ENCODE measurements at places on chromosomes 12 and 14.
A peak's percentile ranks its signal among the peaks of the same experiment; 100 is the strongest.

- DNase-seq: no peak
- no peak overlapping the region for H3K27ac ChIP-seq
- H3K4me1 ChIP-seq: peaks cover 5% of the 10 kb centered on the region
Observed at GRCh38 chr12:113136990-113137511, 1.5 kb upstream of the RASAL1 start.

DNA sequence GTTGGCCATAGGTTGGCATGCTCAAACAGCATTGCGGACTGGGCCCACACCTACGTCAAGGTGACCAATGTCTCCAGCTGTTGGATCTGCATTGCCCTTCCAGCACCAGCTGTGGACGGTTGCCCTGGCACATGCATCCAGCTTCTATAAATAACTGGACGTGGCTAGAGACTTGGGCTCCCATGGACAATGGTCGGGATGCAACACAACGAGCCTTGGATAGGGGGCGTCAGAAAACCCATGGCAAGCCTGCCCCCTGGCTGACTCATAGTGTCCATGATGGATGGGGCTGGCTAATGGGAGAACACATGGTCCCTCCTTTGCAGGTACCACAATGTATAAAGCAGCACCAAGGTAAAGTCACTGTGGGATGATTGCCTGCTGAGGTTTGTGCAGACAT, 331.6 kb upstream of the FAR2 start:
- H3K27ac ChIP-seq: no peak overlapping the region
- H3K4me3 ChIP-seq: no peak overlapping the region
- no peaks in the 10 kb centered on the region for H3K27me3 ChIP-seq
- no peaks in the 10 kb centered on the region for H3K36me3 ChIP-seq
- H3K4me1 ChIP-seq: no peaks in the 10 kb centered on the region

- no peak for DNase-seq
- H3K36me3 ChIP-seq: peaks cover 7% of the 10 kb centered on the region
- no peaks in the 10 kb centered on the region for H3K4me1 ChIP-seq
- no peaks in the 10 kb centered on the region for H3K27me3 ChIP-seq
Observed at GRCh38 chr14:102029956-102030355, 56.9 kb downstream of the HSP90AA1 start.

- no peaks in the 10 kb centered on the region for H3K4me1 ChIP-seq
- H3K36me3 ChIP-seq: no peaks in the 10 kb centered on the region
- H3K4me3 ChIP-seq: no peak overlapping the region
- no peak overlapping the region for H3K27ac ChIP-seq
- no peak for DNase-seq
Observed at GRCh38 chr12:93862424-93862823, 185.2 kb downstream of the CRADD start.

- H3K4me3 ChIP-seq: no peak overlapping the region
- no peak overlapping the region for H3K27ac ChIP-seq
- H3K36me3 ChIP-seq: no peaks in the 10 kb centered on the region
Observed at GRCh38 chr12:90167518-90168208, 459.0 kb upstream of the ATP2B1 start.

GRCh38 chr12:12019881-12020280, 50.9 kb upstream of the BCL2L14 start:
- H3K27ac ChIP-seq: no peak overlapping the region
- DNase-seq: no peak
- H3K4me1 ChIP-seq: peaks cover 31% of the 10 kb centered on the region
- no peaks in the 10 kb centered on the region for H3K27me3 ChIP-seq
- no peak overlapping the region for H3K4me3 ChIP-seq

GRCh38 chr12:83128540-83128939, 441.8 kb downstream of the TMTC2 start:
- DNase-seq: no peak
- no peaks in the 10 kb centered on the region for H3K36me3 ChIP-seq
- H3K4me1 ChIP-seq: no peaks in the 10 kb centered on the region

DNA sequence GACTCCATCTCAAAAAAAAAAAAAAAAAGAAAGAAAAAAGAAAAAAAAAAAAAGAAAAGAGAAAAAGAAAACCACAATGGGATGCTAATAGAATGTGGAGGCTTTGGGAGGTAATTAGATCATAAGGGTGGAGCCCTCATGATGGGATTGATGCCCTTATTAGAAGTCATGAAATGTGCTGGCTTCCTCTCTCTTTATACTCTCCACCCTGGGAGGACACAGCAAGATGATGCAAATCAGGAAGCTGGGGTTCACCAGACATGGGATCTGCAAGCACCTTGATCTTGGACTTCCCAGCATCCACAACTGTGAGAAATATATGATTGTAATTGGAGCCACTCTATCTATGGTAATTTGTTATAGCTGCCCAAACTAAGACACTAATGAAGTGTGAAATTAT, 13.4 kb upstream of the DRAM1 start:
- DNase-seq: no peak
- H3K27ac ChIP-seq: no peak overlapping the region
- no peaks in the 10 kb centered on the region for H3K4me1 ChIP-seq
- H3K36me3 ChIP-seq: no peaks in the 10 kb centered on the region

- H3K36me3 ChIP-seq: no peaks in the 10 kb centered on the region
- no peak overlapping the region for H3K4me3 ChIP-seq
- H3K4me1 ChIP-seq: no peaks in the 10 kb centered on the region
- H3K27me3 ChIP-seq: peaks cover 22% of the 10 kb centered on the region
Observed at GRCh38 chr12:131163189-131163738, 209.6 kb downstream of the ADGRD1 start.

- no peak overlapping the region for H3K4me3 ChIP-seq
- DNase-seq: no peak
- no peaks in the 10 kb centered on the region for H3K36me3 ChIP-seq
- no peaks in the 10 kb centered on the region for H3K27me3 ChIP-seq
- H3K4me1 ChIP-seq: no peaks in the 10 kb centered on the region
- no peak overlapping the region for H3K27ac ChIP-seq
Observed at GRCh38 chr12:116630762-116631161, 71.6 kb downstream of the MAP1LC3B2 start.

DNA sequence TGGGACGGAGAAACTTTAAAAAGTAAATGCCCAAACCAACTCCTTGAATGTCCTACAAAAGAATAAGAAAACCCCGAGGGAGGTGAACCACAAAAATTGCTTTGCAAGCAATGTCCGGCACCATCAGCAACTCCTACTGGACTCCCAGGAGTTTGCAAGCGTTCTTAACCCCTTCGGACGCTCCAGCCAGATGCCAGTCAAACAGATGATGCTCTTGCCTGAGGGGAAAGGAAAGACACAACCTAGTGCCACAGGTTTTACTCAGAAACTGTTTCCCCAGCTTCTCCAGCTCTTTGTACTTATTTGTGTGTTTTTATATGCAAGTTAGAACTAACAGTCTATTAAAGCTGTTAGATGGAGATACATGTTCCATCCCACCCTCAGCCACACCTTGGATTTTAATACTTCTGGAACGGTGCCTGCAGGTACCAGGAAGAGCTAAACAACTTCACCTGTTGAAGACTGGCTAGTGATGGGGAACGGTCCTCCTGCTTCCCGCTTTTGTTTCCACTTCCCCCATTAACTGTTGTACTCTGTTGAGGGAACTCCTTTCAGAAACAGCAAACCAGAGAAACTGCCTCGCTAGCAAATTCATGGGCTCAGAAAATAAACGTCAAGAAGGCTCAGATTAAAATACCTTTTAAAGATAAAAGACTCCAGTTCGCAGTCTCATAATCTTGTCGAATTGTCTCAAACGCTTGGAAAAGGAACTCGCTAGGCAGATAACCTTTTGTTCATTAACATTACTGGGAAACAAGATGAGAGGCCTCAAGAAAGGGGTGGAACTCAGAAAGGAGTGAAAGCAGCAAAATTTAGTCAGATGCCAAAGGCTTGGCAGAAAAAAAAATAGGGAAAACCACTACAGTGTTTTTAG, 1.1 kb upstream of the FERMT2 start:
- peaks cover 19% of the 10 kb centered on the region for H3K4me1 ChIP-seq
- peak overlapping the region; percentile 21 for H3K4me3 ChIP-seq
- DNase-seq: no peak
- H3K36me3 ChIP-seq: no peaks in the 10 kb centered on the region
- H3K27ac ChIP-seq: no peak overlapping the region
- peaks cover 23% of the 10 kb centered on the region for H3K27me3 ChIP-seq

GRCh38 chr12:123767613-123768012, 5.5 kb downstream of the DNAH10 start:
- H3K4me1 ChIP-seq: no peaks in the 10 kb centered on the region
- H3K36me3 ChIP-seq: no peaks in the 10 kb centered on the region
- H3K27ac ChIP-seq: no peak overlapping the region

DNA sequence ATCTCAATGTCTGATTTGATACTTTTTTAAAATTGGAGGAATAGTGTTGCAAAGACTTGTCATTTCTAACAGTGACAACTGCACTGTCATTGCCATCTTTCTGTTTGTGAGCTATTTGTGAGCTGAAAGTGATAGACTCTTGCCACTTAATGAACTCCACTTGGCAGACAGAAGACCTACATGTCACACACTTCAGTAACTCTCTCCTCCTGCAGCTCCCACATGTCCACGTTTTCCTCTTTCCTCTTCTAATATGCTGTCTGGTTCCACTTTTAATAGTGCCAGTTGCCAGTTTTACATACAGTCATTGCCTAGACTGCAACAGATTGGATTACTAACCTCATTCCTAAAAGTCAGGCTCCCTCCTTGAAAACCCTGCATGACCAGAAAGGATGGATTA, 121.5 kb downstream of the CAPZA3 start:
- no peaks in the 10 kb centered on the region for H3K27me3 ChIP-seq
- H3K36me3 ChIP-seq: no peaks in the 10 kb centered on the region
- H3K4me3 ChIP-seq: no peak overlapping the region
- no peak for DNase-seq

- H3K27me3 ChIP-seq: no peaks in the 10 kb centered on the region
- H3K4me3 ChIP-seq: no peak overlapping the region
- no peaks in the 10 kb centered on the region for H3K4me1 ChIP-seq
- no peak overlapping the region for H3K27ac ChIP-seq
- DNase-seq: no peak
Observed at GRCh38 chr12:120798696-120799095, 73.1 kb downstream of the ACADS start.

- DNase-seq: no peak
Observed at GRCh38 chr14:75561013-75561432, 17.4 kb upstream of the FLVCR2 start.

- H3K4me3 ChIP-seq: no peak overlapping the region
- no peak overlapping the region for H3K27ac ChIP-seq
- no peaks in the 10 kb centered on the region for H3K27me3 ChIP-seq
Observed at GRCh38 chr12:99137124-99137855, 492.2 kb downstream of the APAF1 start.

DNA sequence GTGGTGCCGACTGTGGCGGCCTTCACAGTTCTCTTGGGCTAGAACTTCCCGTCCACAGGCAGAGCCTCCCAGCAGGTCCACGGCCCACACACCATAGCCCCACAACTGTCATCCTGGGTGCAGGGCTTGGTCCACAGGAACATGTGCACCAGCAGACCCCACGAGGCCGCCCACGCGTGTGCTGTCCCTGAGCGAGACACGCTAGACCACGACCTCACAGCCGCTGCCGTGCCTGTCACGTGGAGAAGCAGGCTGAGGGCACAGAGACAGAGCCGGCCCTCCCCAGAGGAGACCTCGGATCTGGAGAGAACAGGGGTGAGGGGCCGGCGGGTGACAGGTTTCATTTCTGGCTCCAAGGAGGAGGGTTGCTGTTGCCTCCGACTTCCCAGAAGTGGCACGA, 8.9 kb upstream of the GALNT9 start:
- H3K27ac ChIP-seq: no peak overlapping the region
- peaks cover 60% of the 10 kb centered on the region for H3K27me3 ChIP-seq
- no peaks in the 10 kb centered on the region for H3K36me3 ChIP-seq

DNA sequence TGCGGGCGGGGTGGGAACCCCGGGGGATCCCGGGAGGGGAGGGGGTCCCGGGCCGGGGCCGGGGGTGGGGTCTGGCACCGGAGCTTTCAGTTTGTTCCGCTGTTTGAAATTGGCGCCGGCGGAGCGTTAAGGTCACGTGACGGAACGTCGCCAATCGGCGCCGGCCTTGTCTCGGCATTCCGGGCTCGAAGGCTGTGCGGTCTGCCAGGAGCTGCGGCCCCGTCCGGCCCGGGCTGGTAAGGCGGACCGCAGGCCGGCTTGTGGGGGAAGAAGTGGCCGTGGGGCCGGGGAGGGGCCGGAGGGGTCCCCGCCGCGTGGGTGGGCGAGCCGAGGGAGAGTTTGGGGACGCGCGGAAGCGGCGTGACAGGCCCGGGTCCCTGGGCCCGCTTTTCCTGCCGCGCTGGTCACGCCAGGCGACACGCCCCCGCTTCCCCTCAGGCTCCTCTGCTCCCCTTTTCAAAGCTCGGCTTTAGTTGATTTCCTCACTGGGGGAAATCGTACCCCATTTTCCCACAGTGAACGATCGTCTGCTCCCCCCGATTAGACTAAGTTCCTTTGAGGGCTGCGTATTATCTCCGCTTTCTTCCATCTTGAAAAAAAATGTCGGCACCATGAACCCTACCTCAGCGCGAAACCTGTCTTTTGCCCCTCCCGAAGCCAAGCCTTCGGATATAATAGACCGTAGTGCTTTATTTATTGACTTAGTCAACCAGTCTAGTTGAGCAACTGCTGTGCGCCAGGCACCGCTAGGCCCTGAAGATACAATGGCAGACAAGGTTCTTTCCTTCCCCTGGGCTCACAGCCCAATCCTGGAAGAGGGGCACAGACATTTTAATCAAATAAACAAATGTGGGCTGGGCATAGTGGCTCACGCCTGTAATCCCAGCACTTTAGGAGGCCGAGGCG, at the start of the genes FOXM1 and RHNO1:
Gene FOXM1 (minus strand): TSS at position 128 of the 906 bp plus-strand sequence. CDS start 2,696 bp downstream, outside the sequence.
Gene RHNO1 (plus strand): TSS at position 177 of the 906 bp plus-strand sequence. CDS start 8,144 bp downstream, outside the sequence.
- H3K4me1 ChIP-seq: peaks cover 39% of the 10 kb centered on the region
- H3K27ac ChIP-seq: peak within 1 kb of the TSS; percentile 90
- peak within 1 kb of the TSS; percentile 94 for H3K4me3 ChIP-seq
- H3K27me3 ChIP-seq: no peaks in the 10 kb centered on the region
- DNase-seq: peak; percentile 82

GRCh38 chr14:67984274-67984673, 164.7 kb downstream of the RAD51B start:
- DNase-seq: no peak
- H3K36me3 ChIP-seq: no peaks in the 10 kb centered on the region
- H3K4me1 ChIP-seq: no peaks in the 10 kb centered on the region
- H3K27me3 ChIP-seq: no peaks in the 10 kb centered on the region
- no peak overlapping the region for H3K27ac ChIP-seq
- H3K4me3 ChIP-seq: no peak overlapping the region

- H3K4me3 ChIP-seq: no peak overlapping the region
- DNase-seq: no peak
- no peaks in the 10 kb centered on the region for H3K4me1 ChIP-seq
- H3K36me3 ChIP-seq: no peaks in the 10 kb centered on the region
Observed at GRCh38 chr14:73259837-73260236, 22.5 kb downstream of the PAPLN start.

DNA sequence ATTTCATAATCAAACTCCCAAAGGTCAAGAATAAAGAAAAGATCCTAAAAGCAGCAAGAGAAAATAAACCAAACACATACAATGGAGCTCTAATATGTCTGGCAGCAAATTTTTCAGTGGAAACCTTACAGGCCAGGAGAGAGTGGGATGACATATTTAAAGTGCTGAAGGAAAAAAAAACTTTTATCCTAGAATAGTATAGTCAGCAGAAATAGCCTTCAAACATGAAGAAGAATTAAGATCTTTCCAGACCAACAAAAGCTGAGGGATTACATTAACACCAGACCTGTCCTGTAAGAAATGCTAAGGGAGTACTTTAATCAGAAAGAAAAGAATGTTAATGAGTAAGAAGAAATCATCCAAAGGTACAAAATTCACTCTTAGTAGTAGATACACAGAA, 215.7 kb upstream of the IGF1 start:
- H3K4me3 ChIP-seq: no peak overlapping the region
- H3K27me3 ChIP-seq: peaks cover 10% of the 10 kb centered on the region
- no peaks in the 10 kb centered on the region for H3K4me1 ChIP-seq
- DNase-seq: no peak

Data from T-cell (primary cell).